ENCODE measurements at places on chromosomes 16 and 17.

DNA sequence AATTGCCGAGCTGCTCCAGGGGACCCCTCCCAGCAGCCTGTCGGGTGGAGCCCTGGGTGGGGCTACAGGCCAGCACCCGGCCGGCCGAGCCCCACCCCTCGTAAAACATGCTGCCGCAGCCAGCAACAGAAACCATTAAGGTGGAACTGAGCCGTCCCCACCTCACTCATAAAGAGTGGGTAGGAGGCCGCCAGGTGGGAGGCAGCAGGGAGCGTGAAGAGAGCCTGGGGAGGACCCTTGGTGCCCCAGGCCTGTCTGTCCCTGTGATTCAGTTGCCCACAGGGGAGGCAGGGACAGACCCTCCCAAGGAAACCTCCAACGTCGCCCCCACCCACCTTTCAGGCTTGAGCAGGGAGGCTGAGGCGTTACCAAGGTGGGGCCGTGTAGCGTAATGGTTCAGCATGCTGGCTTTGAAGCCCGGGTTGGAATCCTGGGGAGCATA, 8.4 kb downstream of the FOXN1 start:
- no peak for DNase-seq

DNA sequence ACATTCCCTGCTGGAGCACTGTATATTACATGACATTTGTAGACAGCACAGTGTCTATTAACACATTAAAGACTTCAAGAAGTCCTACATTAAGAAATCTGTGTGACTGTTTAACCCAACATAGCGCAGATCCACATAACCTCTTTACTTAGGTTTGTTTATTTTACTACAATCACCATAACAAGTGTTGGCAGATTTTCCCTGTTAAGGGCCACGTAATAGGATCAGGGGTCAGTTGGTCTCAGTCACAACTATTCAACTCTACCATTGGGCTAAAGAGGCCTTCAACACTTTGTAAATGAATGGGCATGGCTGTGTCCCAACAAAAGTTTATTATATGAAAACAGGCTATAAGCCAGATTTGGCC, 51.3 kb upstream of the ADORA2B start:
- DNase-seq = no peak

DNA sequence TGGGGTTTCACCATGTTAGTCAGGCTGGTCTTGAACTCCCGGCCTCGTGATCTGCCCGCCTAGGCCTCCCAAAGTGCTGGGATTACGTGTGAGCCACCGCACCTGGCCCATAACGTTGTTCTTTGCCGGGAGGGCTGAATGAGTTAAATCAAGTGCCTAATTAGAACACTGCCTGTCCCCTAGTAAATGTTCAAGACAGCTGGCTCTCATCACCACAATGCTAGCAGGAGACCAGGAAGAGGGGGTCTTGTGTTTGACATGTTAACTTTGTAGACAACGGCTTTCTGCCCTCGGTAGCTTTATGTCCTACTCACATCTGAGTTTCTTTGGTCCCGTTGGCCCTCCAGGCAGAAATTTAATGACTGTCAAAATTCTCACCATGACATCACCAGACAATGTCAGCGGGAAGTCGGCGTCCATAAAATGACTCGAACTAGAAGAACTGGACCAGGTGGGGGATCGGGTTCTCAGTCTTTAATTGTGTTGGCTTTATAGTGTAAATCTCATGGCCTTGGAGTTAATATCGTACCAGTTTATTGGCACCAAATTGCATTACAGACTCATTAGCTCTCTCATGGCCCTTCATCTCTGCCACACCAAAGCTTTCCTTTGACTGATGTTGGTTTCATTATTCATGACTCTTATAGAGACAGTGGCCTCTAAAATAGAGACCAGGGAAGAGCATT, 11.4 kb upstream of the ITPRIPL2 start:
- DNase-seq = no peak

DNA sequence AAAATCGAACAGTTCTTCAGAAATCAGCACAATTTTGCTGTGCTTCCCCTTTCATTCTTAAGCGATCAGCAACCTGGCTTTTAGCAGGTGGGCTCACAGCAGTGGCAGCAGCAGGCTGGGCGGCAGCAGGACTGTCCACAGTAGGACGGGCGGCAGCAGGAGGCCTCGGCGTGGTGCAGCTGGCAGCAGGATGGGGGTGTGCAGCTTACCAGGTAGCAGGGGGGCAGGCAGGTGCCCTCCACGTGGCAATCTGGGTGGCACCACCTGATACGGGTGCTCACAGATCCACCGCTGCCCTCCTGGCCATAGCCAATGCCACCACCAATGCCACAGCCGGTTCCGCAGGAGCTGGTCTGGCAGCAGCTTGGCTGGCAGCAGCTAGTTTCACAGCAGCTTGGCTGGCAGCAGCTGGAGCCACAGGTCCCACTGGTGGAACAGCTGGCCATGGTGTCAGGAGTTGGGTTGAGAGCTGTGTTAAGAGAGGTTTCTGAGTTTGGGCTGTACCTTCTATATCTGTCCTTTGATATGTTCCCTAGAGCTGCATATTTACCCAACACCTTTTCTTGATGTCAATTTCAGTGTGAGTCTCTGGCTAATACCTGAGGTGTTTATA, at the start of gene KRTAP1-4:
Gene KRTAP1-4, minus strand, starts transcription at position 563 of the 613 bp plus-strand sequence. Its CDS starts 117 bp downstream, at position 446.
- DNase-seq = no peak

DNA sequence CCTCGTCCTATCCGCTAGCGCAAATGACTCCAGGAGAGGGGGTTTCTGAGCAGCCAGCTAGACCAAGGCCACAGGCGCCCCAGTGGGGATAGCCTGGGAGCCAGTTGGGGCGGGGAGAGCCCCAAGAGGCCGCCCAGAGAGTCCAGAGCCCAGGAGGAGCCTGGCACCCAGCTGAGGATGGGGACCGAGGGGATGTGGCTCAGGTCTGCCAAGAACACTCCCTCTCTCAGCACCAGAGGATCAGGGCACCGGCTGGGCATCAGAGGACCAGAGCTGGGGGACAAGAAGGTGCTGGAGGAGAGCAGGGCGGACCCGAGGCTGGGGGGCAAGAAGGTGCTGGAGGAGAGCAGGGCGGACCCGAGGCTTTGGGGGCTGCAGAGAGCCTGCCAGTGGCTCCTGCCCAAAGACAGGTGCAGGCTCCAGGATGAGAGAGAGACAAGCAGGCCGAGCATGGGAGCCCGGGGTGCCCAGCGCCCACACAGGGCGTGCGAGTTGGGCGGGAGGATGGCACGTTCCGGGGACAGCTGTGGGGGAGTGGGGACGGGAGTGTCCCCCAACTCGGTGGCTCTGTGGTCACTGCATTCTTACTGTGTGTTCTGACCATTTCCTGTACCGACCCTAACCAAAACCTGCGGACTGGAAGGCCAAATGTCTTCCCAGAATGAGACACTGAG, 39.4 kb downstream of the TIMM22 start:
- DNase-seq = no peak

GRCh38 chr17:80725517-80725916, 180.9 kb downstream of the RPTOR start:
- no peak for DNase-seq

DNA sequence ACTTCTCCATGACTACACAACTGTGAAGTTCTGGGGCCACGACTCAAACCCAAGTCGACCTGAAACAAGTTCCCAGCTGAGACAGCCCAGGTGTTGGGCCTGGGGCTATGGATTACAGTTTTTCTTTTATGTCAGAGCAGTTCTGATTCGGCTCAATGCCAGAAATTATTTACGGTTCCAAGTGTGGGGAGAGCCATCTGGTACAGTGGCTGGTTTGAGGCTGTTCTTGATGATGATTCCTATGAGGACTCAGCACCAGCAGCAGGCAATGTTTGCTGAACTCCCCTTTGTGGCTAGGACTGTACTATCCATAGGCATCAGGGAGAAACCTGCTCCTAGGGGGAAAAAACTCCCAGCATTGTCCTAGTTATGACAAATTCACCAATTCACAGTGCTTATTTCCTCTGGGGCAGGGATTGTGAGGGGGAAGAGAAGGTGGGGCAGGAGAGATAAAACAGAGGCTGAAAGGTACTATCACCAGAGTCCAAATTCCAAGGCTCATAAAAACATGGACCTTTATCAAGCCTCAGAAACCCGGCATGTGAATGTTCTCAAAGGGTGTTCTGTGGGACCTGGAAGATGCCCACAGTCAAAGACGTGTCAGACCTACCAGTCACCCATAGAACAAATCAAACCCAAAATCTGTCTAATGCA, 18.2 kb upstream of the CMTM4 start:
- no peak for DNase-seq

DNA sequence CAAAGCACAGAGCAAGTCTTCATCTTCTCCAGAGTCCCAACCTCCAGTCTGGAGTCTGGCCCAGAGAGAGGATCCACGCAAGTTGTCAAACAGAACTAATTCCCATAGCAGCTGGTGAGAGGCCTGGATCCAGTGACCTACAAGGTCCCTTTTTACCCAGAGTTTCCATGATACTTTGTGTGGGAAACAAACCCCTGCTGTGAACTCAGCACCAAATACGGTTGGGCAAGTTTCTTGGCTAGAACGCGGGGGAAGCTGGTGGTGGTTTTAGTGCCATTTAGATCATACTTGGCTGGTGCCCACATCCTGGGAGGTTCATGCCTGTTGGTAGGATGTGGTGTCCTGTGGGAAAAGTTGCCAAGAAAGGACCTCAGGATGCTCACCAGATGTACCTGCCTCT, 18.1 kb downstream of the TMC7 start:
- no peak for DNase-seq

DNA sequence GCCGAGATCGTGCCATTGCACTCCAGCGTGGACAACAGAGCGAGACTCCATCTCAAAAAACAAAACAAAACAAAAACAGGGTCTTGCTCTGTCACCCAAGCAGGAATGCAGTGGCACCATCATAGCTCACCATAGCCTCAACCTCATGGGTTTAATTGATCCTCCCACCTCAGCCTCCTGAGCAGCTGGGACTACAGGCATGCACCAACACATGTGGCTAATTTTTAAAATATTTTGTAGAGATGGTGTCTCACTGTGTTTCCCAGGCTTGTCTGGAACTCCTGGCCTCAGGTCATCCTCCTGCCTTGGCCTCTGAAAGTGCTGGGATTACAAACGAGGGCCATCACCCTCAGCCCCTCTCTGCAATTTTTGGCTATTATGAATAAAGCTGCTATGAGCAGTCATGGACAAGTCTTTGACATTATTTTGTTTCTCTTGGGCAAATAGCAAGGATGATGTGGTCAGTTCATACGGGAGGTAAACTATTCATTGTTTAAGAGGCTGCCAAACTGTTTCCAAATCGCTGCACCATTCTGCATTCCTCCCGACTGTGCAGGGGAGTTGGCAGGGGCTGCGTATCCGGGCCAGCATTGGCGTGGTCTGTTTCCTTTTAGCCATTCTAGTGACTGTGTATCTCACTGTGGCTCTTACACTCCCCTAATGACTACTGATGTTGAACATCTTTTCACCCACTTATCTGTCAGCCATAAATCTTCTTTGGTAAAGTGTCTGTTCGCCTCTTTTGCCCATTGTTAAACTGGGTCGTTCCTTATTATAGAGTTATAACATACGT, 21.1 kb downstream of the EIF4A3 start:
- no peak for DNase-seq

DNA sequence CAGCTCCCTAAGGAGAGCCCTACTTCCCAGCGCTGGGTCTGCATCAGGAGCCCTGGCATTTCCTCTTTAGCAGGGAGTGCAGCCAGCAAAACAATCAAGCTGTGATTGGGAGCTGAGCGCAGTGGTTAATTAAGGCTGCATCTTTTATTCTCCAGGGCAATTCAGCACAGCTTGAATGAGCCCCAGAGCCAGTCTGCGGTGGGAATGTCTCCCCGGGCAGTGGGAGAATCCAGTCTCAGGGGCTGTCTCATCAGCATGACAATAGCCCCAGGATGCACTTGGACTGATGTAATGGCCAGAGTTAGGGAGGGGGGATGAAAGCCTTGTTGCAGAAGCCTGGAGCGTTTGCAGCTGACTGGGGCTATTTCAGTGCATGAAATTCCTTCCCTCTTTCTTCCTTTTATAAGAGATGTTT, 292.6 kb upstream of the SOX9 start:
- DNase-seq = no peak

DNA sequence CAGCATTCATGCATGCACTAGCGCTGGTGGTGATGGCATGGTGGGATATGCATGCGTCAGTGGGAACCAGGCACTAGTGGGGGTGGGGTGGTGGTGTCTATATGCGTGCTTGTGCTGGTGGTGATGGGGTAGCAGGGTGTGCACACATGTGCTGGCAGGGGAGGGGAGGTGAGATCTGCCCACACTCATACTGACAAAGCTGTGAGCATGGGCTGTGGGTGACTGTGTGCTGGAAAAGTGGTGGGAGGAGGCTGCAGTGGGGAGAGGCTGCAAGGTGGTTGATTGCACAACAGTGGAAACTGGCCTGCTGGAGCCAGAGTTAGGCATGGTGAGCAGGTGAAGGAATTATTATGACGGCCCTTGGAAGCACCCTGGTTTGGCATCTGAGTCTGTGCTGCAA, 31.3 kb upstream of the TEKT1 start:
- no peak for DNase-seq

DNA sequence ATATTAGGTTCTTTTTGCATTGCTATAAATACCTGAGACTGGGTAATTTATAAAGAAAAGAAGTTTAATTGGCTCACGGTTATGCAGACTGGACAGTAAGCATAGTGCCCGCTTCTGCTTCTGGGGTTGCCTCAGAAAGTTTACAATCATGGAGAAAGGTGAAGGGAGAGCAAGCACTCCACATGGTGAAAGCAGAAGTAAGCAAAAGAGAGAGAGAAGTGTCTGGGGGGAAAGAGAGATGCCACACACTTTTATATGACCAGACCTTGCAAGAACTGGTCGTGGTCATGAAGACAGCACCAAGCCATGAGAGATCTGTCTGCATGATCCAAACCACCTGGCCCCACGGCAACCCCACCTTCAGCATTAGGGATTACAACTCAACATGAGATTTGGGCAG, 45.4 kb downstream of the KCNJ16 start:
- DNase-seq = no peak

DNA sequence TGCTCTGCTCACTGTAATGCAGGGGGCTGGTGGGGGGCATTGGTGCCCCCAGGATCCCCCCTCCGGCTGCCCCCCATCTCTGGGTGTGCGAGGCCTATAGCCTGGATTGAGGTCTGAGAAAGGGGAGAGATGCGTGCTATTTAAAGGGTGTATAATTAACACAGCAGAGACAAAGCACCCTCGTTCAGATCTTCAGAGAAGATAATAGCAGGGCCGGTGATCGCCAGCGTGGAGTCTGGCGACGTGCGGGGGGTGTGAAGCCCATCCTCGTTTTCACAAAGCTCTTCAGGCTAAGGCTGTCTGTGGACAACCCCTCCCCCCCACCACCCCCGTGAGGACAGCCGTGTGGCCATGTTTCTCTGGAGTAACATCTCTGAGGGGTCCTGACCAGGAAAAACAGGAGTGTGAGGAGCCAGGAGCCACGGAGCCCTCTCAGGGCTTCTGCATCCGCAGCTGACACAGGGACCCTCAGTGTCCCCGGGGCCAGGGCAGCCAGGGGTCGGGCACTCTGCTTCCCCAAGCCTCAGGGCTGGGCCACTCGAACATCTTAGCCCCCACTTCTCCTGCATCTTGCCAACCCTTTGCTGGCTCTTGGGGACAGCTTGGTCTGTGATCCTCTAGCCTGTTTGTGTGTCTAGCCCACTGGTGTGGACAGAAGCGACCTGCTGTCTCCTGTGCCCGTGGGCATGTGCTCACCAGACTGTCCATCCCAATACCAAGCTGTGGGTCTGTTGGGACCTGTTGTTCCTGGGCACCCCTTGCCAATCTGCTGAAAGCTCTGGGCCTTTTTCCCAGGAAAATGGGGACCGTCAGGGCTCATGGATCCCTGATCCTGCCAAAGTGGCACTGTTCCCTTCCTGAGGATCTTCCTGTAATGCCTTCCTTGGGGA, 58.9 kb downstream of the BAIAP2 start:
- no peak for DNase-seq

Measured in kidney capillary endothelial cell (primary cell).